Anterior cingulate cortex (tissue), 58 donors: ENCODE measurements at places on chromosomes 6 and 20.

DNA sequence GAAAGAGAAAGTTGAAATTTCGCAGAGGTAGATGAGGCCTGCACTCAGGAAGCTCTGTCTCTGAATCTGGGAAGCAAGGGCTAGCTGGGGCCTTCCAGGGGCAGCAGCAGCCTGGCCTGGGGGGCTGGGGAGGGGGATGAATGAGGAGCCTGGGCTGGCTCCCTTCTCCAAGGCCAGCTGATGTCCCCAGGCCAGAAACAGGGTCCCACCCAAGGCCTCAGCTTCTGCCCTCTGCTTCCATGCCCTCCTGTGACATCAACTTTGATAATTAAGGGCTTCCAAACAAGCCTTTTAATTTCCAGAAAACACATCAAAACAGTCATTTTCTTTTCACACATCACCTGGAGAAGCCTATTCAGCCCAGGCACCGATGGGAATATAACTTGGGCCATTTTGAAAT is 15.4 kb downstream of the TFAP2A start:
- no peak for DNase-seq

DNA sequence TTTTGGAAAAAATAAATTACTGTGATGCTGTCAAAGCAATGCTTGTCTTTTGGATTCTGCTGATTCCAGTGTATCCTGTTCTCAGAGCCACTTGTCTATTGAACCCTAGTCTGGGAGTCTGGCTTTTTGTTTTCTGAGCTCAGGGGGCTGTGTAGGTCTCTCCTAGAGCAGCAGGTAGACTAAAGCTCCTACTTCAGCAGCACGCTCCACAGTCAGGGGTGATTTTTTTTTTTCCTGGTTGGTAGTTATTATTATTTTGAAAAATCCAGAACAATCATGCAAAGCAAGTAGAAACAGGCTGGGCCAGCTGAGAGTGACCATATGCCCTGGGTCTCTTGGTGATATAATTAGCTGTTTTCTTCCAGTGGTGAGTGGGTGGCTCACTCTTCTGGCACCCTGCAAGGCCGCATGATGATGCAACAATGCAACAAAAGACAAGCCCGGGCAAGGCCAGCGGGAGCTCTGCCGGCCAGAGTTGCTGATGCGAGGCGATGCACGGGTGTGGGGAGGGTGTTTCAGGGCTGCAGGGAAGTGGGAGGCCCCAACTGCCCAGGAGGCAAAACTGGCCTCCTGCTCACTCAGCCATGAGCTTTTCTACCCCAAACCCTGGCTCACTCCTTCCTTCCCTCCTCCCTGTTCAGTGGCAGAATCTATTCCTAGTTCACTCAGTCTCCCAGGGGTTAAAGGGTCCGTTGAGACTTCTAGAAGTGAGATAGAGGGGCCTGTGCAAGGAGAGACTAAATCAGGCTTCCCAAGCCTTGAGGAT is 11.5 kb upstream of the CDKN1A start:
- peak; percentile 54 for DNase-seq

- DNase-seq = no peak
Observed at GRCh38 chr20:19706463-19706862, 51.6 kb upstream of the RIN2 start.

DNA sequence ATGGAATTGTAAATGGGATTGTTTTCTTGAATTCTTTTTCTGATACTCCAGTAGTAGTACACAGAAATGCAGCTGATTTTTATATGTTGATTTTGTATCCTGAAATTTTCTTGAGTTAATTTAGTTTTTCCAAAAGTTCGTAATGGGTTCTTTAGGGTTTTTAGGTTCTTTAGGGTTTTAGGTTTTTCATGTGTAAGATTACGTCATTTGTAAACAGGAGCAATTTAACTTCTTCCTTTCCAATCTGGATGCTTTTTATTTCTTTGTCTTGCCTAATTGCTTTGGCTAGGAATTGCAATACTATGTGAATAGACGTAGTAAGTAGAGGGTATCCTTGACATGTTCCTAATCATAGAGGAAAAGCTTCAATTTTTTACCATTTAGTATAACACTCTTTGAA is 568.6 kb downstream of the MMUT start:
- no peak for DNase-seq

GRCh38 chr6:51585264-51585663 is 502.1 kb downstream of the PKHD1 start:
- DNase-seq = no peak

DNA sequence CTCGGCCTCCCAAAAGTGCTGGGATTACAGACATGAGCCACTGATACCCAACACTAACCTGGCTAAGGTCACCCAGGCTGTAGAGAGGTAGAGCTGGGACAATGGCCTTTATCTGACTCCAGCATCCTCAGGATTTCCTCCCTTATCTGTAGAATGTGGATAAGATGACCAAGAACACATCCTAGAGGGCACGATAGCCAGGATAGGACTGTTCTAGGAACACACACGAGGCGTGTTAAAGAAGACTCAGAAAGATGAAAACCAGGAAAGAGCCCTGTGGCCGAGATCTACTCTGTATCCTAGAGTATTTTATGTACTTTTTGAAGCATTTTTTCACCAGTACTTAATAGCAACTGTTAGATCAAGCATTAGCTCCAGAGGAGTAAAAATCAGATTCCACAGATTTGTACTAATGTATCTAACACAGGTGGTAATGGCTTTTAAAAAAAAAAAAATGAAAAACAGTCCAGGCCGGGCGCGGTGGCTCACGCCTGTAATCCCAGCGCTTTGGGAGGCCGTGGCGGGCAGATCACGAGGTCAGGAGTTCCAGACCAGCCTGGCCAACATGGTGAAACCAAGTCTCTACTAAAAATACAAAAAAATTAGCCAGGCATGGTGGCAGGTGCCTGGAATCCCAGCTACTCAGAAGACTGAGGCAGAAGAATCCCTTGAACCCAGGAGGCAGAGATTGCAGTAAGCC is 17.3 kb downstream of the PPP1R10 start:
- DNase-seq = no peak

GRCh38 chr20:23672158-23672557 is 16.7 kb downstream of the CST4 start:
- no peak for DNase-seq
